ENCODE measurements at places on chromosomes 2 and 18.

DNA sequence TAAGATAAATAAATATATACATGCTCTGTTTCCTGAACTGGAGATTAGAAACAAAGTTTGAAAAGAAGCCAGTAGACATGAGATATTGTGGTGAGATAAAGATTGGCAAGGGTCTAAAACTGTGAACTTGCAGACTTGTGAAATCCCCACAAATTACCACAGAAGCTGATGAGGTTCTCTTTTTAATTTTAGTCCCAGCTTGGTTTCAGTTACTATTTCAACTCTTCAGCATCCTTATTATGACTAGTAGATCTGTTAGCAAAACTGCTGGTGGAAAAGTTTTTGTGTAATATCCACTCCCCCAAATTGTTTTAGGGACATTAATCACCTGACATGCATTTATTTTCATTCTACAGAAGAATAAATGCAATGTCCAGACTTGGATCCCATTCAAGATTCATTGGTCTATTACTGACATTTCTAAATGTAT lies 20.8 kb downstream of the RASGRP3 start:
- DNase-seq, result no peak

- no peak for DNase-seq
Observed at GRCh38 chr2:180891360-180891759, 89.0 kb upstream of the UBE2E3 start.

- DNase-seq, result no peak
Observed at GRCh38 chr2:161172901-161173540, 12.8 kb downstream of the TANK start.

GRCh38 chr18:62258616-62259015 lies 66.5 kb upstream of the TNFRSF11A start:
- DNase-seq, result no peak

DNA sequence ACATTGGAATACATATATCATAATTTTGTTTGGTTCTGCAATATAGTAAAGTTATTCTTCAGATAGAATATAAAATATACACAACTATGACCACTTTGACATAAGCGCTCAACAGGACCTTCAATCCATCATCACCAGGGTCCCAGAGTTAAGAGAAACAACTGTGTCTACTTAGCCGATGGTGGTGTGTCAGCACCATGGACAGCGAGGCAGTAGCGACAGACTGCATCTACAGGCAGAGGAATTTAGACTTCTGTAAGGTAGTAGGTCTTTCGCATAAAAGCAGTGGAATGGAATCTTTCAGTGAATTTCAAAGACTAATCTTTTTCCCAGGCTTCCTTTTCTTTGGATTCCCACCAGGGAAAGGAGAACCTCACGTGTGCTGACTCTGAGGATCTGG lies 20.5 kb upstream of the LRPPRC start:
- peak; percentile 12 for DNase-seq

GRCh38 chr2:46813020-46813415 lies 102.6 kb downstream of the MCFD2 start:
- no peak for DNase-seq

- DNase-seq, result no peak
Observed at GRCh38 chr2:169734169-169734847, 676 bp downstream of the KLHL23 start.

DNA sequence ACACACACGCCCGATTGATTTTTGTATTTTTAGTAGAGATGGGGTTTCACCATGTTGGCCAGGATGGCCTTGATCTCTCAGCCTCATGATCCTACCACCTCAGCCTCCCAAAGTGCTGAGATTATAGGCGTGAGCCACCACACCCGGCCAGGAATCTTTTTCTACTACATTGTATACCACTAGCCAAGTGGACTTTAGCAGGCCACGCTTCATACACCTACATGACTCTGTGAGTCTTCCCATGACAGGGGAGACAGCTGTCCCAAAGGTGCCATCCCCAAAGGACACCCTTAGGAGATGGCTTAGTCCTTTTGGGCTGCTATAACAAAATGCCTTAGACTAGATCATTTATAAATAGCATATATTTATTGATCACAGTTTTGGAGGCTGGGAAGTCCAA lies 32.8 kb downstream of the ERMN start:
- DNase-seq, result no peak

GRCh38 chr2:145315053-145315452 lies 795.1 kb upstream of the ZEB2 start:
- no peak for DNase-seq

GRCh38 chr2:194002699-194003368 lies 1654.2 kb upstream of the SLC39A10 start:
- DNase-seq, result no peak

DNA sequence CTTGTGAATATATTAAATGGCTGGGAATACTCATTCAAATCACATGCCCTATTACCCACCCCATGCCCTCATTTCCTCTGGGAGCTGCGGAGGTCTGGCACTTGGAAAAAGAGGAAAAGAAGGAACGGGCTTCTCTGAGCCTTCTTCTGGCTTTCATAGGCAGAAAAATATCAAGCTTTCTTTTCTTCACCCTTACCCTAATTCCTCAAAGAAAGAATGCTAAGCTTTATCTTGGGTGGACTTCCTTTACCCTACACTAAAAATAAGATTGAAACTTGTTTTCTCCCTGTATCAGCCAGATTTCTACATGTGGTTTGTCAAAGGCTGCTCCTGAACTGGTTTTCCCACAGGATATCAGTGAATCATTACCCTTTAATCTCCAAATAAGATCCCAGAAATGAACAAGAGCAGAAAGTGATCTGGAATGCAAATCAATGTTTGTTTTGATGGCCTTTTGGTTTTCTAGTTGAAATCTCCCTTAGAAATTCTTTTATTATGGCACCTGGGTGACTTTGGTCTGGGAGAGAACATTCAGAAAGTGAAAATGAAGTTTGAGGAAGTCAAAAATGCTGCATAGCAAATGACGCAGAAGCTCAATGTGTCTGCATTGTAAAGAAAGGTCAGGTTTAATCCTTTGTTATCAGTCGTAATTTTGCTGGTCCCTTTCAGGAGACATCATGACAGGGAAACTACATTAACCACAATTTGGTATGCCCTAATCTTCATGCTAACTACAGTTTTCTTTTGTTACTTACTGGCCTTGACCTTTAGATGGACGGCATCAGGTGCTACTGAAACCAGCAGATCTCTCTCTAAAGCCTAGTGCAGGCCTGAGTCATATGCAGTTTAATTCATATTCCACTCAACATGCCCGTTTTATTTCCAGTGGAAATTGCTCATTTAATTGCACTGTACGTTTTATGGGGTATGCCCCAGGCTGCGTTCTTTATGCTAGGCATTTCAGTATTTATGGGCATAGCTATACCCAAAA lies 46.6 kb upstream of the HNRNPA3 start:
- DNase-seq, result no peak

DNA sequence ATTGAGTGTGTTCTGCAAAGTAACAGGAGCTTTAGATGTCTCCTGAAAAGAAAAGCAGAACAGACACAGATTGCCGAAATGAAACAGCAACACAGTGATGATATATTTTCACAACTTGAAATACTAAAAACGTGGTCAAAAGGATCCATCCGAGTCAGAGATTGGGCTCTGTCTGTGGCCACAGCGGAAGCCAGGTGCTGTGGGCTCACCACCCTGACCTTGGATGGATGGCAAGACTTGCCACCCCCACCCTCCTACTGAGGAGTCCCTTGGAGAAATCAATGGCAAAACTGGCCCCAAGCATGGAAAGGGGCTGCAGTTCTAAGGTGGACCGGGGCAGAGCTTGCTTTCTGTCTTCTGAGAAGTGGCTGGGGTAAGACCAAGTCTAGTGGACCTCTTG lies 31.4 kb upstream of the ACKR3 start:
- DNase-seq, result no peak

DNA sequence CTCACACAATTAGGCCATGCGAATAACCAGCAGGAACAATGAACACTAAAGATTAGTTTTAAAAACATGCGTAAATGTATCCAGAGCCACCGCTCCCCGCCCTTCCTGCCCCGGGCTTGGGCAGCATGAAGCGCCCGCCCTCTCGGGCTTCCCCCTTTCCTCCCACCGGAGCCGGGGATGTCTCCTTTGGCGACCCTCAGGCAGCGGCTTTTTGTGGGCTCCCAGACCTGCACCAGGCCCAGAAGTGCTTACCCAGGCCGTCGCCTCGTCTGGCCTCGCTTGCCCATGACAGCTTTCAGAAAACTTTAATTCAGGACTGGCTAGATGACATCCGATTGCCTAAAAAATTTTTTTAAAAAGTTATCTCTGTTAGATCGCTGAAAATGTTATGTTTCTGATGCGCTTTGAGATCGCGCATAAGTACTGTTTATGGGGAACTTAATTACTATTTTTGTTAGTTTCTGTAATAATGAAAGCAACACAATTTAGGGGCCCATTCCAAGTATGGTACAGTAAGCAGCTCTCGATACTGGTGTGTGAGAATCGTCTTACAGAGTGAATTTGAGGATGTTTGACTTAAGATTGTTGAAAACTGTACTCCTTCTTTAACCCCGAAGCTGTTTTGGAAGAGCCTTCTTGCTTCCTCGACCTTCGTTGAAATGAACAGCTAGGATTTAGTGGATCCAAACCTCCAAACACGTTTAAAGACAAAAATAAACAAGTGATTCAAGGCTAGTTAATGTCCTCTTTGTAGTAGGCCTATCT lies 1.1 kb downstream of the MAP3K20 start:
- no peak for DNase-seq

DNA sequence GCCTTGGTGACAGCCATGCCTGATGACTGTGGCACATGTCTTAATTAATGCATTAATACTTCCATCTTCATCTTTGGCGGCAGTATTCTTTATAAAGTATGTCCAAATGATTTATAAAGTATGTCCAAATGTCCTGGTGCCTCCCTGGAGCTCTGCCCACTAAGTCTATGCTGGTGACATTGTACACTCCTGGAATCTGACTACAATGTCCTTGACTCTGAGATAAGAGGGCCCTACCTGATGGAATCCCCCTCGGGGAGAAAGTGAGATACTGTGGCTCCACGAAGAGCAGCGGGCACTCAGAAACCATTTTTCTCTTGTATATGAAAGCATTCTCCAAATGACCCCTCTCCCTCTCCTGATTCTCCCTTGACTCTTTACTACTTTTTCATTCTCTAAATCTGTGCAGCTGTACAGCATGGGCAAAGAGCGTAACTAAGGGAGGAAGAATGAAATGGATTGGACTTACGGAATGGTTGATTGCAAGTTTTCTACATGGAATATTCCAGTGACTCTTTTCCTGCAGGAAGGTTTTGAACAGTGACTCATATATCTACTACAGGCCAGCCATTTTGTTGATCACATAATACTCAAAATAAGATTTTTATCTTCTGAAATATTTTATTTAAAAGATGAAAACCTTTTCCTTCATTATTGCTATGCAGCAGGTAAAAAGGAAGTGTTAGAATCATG lies 17.3 kb downstream of the RAB12 start:
- DNase-seq, result no peak

- DNase-seq, result no peak
Observed at GRCh38 chr2:207048416-207048815, 109.1 kb downstream of the CPO start.

GRCh38 chr2:239569401-239570090 lies 168.7 kb upstream of the HDAC4 start:
- DNase-seq, result no peak

GRCh38 chr2:170707821-170708795 lies 7.0 kb upstream of the SP5 start:
- DNase-seq, result no peak

GRCh38 chr2:75896779-75897366 lies 186.2 kb upstream of the GCFC2 start:
- DNase-seq, result peak; percentile 30

- no peak for DNase-seq
Observed at GRCh38 chr2:2542966-2543611, 212.0 kb upstream of the MYT1L start.

DNA sequence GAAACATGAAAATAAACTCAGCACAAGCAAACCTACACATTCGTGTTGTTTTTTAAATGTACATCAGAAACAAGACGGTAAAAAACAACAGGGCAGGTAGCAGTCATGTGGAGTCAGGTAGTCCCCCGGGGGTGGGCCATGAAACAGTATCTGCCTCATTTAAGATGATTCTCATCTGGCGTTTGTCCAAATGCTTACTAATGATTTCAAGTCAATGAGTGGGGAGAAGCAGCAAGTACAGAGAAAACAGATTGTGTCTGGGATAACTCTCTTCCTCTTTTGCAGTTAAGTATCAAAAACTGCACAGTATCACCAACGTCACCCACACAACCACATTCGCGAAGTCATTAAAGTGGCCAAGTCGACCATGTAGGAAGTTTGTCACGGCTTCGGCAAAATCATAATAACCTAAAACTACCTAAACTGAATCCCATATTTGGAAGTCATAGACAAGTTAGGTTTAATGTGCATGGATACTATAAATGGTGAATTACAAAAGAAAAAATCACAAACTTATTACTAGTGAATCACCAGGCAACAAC lies 1.3 kb downstream of the LAPTM4A start:
- DNase-seq, result no peak

GRCh38 chr2:145070703-145071102 lies 550.8 kb upstream of the ZEB2 start:
- no peak for DNase-seq

DNA sequence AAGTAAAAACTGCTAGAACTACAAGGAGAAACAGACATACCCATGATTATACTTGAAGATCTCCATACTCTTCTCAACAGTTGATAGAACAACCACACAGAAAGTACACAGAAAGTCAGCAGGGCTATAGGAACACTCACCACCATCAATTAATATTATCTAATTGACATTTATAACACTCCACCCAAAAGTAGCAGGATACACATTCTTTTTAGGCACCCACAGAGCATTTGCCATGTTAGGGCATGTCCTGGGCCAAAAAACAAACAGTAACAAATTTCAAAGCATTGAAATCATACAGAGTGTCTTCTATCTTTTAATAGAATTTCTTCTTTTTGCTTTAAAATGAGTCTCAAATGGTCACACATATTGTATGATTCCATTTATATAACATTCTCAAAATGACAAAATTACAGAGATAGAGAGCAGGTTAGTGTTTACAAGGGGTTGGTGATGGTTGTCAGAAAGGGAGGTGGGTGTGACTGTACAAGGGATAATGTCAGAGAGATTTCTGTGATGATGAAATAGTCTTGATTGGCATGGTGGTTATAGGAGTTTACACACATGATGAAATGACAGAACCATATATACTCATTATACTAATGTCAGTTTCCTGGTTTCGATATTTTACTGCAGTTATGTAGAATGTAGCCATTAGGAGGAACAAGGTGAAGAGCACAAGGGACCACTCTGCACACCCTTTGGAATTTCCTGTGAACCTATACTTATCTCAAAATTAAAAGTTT lies 82.8 kb downstream of the NCK2 start:
- DNase-seq, result no peak

All from SK-N-MC (cell line).